EH (cell line): ENCODE measurements at places on chromosomes 7 and 10.
A peak's percentile ranks its signal among the peaks of the same experiment; 100 is the strongest.

- DNase-seq = peak; percentile 36
These were observed 67.7 kb upstream of the CC2D2B start for GRCh38 chr10:95840121-95840520.

- DNase-seq = peak; percentile 99
These were observed 234.6 kb downstream of the DIP2C start for GRCh38 chr10:454860-455259.

DNA sequence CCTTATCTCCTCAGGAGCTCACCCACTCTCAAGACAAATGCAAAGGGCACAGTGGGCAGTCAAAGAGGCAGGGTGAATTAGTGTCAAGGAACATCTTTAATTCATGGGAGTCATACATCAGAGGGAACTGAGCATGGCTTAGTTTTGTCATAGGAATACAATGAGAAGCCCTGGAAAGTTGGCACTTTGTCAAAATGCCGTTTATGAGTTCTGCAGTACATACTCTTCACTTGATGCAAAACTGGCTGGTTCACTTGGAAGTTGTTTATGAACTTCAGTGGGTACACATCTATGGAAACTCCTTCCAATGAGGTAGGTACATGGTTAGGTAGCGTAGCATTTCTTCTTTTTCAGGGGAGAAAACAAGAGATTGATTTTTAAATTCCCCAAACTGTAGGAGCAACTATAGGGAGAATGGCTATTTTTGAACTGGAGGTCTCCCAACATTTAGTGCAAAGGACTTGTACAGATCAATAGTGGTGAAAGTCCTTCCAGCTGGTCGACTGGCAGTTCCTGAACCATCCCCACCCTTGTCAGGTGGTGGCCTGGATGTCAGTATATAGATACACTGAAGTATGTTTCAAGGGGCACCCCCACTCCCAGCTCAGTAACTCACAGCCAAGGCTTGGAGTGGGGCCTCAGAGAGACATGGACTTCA lies 580.5 kb downstream of the REEP3 start:
- DNase-seq = no peak

DNA sequence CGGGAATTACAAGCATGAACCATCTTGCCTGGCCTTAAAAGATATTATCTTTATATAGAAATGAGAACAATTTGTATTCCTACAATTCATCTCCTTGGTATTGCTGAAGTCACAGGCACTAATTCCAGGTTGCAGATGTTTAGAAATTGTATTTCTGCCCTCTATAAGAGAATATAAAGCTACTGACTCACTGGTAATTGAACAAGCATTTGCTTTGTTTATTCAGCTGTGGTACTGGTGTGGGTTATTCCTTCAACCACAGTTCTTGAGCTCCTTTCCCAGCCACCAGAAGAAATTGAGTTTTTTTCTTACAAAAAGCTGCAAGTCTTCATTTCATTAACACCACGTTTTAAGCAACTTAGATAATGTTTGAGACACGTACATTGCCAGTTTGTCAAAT lies 29.0 kb upstream of the MPP7 start:
- peak; percentile 93 for DNase-seq

GRCh38 chr7:8129318-8129659 lies 132.7 kb downstream of the ICA1 start:
- DNase-seq = no peak

- no peak for DNase-seq
These were observed 105.9 kb downstream of the PLPP4 start for GRCh38 chr10:120562956-120563355.

GRCh38 chr7:80107278-80107677 lies 27.4 kb upstream of the GNAI1 start:
- DNase-seq = no peak

DNA sequence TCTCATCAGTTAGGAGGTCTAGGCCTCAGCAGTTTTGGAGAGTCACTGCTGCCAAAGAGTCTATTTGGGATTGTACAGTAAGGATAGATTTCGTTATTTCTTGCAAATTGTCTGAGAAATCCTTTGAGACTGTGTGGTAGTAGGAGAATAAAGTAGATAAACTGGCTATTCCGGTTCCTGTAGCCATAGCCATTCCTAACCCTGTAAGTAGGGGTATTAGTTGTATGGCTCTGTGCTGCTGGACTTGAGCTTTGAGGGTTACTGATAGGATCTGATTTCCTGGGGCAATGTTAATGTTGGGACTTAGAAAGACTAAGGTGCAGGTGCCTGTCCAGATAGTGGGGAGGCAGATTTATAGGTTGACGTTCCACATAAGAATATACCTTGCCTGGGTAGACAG lies 36.1 kb upstream of the ZNF138 start:
- no peak for DNase-seq

- DNase-seq = no peak
These were observed 303.0 kb downstream of the ELMO1 start for GRCh38 chr7:37145682-37146081.

- no peak for DNase-seq
These were observed 73.4 kb downstream of the TES start for GRCh38 chr7:116283595-116284204.

DNA sequence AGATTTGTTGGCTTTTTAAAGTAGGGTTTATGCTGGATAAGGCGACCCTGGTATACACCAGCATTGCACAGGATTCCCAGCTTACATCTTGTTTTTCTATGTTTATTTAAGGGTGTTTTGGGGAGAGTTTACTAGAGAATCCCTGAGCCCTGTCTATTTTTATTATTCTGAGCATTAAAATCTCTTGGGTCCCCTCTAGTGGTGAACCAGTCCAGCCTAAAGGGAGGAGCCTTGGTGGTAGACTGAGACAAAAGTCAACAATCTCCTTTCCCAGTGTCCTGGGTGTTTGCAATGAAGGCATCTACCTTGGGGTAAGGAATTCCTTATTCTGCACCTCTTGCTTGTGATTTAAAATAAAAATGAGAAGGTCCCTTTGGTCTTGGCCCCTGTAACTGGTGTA lies 38.2 kb downstream of the ANTXRL start:
- peak; percentile 25 for DNase-seq

GRCh38 chr10:121648059-121648458 lies 49.8 kb upstream of the FGFR2 start:
- DNase-seq = no peak

GRCh38 chr7:44385434-44386138 lies 60.2 kb upstream of the CAMK2B start:
- peak; percentile 24 for DNase-seq

DNA sequence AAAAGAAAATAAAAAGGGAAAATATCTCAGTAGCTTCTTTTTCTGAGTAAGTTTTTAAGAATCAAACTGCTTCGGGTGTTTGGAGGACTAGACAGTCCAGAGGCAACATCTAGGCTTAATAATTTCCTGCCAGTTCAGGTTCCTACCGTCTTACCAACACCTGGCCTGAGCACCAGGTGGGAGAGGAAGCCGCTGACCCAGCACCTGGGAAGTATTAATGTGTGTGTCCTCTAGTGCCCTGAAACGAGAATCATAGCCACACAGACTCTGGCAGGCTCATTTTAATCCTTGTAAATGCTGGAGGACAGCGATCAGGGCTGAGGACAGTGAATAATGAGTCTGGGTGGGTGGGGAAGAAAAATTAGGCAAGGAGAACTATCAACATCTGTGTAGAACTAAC lies 137.4 kb downstream of the ZNF438 start:
- DNase-seq = no peak

GRCh38 chr10:97729014-97729413 lies 7.9 kb upstream of the ZFYVE27 start:
- no peak for DNase-seq

GRCh38 chr7:135245226-135246190 lies 11.9 kb downstream of the STRA8 start:
- DNase-seq = no peak

- no peak for DNase-seq
These were observed 138.8 kb downstream of the OAT start for GRCh38 chr10:124279882-124280281.

GRCh38 chr10:79585870-79586527 lies 24.7 kb upstream of the SFTPA1 start:
- DNase-seq = no peak

DNA sequence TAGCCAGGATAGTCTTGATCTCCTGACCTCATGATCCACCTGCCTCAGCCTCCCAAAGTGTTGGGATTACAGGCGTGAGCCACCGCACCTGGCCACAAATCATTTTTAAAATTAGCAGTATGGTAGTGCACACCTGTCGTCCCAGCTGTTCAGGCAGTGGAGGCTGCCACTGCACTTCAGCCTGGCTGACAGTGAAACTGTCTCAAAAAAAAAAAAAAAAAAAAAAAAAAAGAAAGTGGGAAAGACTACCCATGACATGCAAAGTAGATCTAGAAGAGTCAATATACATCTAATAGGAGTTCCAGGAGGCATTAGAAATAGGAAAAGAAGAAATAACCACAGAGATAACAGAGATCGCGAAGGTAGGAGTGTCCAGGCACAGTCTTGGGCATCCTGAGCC lies 3.2 kb downstream of the CSGALNACT2 start:
- DNase-seq = no peak

- DNase-seq = no peak
These were observed 215.4 kb upstream of the LRGUK start for GRCh38 chr7:133911724-133912123.

DNA sequence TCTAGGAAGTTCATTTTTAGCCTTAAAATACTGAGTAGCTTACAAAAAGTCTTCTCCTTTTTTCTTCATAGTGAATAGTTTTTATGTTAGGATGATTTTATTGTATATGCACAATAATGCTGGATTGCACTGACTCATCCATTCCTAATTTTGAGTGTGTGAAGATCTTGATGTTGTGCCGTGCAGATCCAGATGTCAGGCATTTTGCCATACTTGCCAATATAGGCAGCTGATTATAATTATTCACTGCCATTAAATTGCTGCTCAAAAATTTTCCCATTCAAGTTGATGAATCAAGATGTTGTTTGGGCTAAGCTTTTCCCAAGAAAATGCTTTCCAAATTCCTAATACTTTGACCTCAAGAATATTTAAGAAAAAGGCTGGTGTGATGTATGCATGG lies 218.3 kb downstream of the AHR start:
- DNase-seq = peak; percentile 93

DNA sequence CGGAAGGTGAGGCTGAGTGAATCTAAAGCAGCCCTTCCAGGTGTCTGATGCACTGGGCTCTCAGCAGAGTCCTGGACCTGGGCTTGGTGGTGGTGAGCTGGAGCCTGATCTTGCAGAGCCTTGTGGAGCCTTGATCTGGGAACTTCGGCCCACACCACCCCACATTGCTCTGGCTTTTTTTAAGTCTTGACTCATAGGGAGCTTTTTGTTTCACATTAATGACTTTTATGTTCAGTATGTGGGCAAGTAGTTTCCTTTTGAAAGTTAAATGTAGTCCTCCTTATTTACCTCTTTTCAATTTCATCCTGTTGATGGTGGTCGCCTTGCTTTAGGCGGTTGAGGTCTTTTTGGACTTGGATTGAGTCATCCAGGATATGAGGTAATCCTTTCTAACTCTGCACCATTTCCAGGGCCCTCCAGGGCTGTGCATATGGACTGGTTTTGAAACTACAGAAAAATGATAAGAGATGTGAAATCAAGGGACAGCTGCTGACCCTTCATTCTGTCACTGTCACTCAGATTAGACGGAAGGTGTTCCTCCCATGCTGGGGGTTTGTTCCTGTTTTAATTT lies 2.9 kb upstream of the NRAP start:
- peak; percentile 59 for DNase-seq

GRCh38 chr7:15780271-15780670 lies 93.8 kb upstream of the MEOX2 start:
- peak; percentile 62 for DNase-seq

GRCh38 chr7:155380976-155381851 lies 76.7 kb upstream of the EN2 start:
- DNase-seq = no peak

DNA sequence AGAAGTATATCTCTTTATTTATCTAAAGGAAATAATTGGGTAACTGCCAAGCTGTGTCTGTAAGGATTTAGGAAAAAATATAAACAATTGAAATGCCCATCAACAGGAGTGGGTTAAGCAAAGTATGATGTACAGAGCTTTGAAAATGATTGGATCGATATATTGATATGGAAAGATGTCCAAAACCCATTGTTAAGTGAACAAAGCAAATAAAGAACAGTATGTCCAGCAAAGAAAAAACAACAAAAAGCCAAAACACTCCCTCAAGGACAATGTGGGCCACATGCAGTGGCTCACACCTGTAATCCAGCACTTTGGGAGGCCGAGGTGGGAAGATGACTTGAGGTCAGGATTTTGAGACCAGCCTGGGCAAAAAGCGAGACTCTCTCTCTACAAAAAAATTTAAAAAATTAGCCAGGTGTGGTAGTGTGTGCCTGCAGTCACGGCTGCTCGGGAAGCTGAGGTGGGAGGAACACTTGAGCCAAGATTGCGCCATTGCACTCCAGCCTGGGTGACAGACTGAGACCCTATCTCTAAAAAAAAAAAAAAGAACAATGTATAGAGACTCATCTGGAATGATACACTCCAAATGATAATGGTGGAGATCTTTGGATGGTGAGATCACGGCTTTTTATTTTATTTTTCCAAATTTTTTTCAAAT lies 37.9 kb downstream of the XRCC2 start:
- no peak for DNase-seq

- DNase-seq = peak; percentile 87
These were observed 6.5 kb upstream of the CPED1 start for GRCh38 chr7:120981888-120982615.

DNA sequence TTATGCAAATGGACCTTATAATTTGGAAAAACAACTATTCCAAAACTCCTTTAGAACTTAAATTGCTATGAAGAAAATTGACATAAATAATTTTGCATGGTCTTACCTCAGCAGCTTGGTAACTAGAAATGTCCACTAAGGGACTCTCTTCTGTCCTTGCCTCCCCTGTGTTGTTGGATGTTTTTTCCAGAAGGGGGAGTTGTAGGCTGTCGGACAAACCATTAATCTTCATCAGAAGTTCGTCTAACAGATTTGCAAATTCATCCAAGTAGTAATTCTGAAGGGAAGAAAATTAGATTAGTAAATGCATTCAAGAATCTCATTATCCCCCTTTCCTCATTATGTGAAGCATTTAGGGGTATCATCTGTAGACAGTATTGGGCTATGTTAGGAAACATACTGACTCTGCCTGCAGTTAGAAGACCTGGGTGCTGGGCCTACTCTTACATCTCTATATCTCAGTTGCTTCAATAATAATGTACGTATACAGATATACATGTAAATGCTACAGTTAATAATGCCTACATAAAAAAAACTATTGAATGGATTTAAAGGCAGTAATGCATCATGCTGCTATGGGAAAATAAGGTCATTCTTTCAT lies 155.6 kb downstream of the PKD1L1 start:
- DNase-seq = peak; percentile 68

DNA sequence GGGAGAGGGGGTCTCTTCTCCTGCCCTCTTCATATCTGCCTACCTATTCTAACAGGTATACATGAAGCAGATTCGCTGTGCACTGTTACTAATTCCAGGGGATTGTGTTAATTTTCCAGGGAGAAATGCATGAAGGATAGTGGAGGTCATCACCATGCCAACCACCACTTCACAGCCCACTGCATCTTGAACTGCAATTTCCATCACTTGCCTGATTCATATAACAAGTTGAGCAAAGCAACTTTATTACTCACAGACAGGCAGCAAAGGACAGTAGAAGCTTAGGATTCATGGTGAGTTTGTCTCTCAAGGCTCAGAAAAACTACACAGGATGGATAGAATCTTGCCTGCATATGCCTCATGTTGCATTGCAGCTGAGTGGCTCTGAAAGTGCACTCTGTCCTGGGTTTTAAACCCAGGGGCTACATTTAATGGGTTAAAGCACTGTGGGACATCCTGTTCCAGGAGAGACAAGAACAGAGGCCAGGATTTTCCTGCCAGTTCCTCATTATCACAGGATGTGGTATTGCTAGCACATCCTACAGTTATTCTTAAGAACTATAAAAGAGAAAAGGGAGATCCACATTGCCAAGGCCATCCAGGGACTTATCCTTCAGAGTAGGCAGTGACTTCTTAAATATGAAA lies 136.9 kb upstream of the PRSS1 start:
- DNase-seq = peak; percentile 73

- DNase-seq = peak; percentile 71
These were observed 80.6 kb downstream of the GLI3 start for GRCh38 chr7:42156291-42156865.
